ENCODE measurements at places on chromosomes 6 and 20. TPM values are rescaled to one million over a fixed set of nuclear protein-coding genes. Genes with fewer than 3 reads are reported as not detected.

DNA sequence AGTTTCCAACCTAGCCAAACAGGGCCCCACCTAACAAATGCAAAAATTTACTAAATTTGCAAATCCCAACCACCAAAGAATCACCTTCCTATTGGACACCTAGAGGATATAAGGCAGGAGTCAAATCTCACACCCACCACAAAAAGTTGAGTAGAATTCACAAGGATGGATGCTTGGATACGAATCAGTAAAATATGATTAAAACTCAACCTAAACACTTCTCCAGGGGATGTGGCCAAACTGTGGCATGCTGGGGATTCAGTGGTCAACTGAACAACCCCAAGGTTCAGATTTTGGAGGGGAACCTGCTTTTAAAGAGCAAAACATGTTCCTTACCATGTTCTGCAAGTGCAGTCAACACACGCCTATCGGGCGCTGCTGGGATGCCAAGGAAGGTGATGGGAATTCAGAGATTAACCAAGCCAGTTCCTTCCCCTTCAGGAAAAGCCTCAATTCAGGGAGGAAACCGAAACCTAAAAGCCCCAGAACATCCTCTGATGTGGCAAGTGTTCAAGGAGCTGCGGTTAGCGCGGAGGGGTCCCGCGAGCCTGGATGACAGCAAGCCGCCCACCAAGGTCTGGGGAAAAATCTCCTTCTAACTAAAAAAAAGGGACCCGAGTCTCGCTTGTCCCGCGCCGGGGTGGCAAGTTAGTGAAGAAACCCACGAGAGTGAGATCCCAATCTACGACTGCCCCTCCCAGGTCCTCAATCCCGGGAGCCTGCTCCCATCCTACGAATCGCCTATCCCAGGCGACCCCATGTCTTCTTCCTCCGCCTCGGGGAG is 902 bp downstream of the SAMHD1 start:
- peak; percentile 79 for DNase-seq

Gene TTI1
- 11.8 TPM for total RNA-seq

DNA sequence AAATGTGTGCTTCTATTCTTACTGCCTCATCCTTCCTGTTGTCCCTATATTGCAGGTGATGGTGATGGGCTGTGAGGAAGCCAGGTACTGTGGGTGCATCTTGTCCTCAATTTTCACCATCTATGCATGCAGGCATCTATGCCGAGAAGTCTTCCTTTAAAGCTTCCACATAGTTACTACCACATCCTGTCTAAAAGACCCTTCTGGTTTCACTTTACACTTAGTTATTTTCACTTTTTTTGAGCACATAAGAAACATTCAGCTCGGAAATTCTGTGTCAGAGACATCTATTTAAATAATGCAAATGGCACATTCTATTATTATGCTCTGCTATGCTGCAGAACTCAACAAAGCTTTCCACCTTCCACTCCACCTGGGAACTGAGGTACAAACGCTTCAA is 28.2 kb upstream of the FABP7 start:
- no peak for DNase-seq

GRCh38 chr6:134223796-134224420 is 94.0 kb downstream of the SGK1 start:
- no peak for DNase-seq

DNA sequence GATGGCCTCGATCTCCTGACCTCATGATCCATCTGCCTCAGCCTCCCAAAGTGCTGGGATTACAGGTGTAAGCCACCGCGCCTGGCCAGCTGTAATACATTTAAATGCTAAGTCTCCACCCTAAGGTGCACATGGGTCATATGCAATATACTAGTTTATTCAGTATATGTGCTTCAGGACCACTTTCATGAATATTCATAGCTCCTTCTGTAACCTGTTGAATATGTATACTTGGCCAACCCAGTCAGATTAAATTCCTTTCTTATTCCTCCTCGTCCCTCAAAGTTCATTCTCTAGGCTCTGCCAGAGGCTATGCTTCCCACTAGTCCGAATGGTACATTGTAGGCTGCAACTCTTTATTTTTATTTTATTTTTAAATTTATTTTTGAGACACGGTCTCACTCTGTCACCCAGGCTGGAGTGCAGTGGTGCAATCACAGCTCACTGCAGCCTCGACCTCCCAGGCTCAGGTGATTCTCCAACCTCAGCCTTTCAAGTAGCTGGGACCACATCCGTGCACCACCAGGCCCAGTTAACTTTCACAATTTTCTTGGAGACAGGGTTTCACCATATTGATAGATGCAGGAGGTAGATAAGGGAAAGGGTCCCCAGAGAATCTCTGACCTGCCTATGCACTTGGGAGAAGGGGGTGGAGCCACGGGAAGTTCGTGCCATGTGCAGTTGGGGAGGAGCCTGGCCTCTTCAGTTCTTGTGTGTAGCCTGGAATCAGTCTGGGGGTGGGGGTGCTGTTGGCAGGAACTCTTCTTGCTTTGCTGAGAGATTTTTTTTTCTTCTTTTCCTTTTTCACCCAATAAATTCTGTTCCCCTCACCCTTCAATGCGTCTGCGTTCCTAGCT is 41.3 kb upstream of the DDR1 start:
- DNase-seq = no peak

DNA sequence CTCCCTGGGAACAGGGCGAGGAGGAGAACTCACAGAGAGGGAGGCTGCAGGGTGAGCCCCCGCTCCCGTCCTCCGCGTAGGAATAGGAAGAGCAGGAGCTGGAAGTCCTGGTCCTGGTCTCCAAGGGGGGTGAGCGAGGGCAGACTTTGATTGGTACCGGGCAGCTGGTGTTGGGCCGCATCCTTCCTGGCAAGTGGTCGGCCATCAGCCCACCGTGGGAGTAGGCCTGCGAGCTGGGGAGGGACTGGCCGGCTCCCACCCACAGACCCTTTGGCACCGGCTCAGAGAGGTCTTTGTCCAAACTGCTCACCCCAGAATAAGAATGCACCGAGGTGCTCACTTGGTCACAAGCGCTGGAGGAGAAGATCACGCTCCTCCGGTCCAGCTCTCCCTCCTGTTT is 56.2 kb downstream of the GJA10 start:
- no peak for DNase-seq

Gene C20orf202
- total RNA-seq = 0.54 TPM

DNA sequence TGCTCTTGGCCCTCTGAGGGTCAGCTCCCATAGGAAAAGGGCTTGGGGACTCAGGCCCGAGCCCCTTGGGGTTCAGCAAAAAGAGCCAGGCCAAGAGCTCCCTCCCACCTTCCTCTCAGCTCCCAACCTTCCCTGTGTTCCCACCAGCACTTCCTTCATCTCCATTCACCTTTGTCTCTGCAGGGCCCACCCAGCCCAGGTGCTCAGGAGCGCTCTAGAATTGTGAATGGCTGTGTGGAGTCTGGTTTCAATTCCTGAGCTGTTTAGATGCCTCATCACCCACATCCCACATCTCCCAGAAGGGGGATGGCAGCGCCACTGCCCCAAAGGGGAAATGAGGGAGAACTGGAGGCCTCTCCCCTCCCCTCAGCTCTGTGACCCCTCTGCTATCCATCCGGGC is 7.7 kb downstream of the GRM4 start:
- DNase-seq = no peak

- DNase-seq = no peak
Observed at GRCh38 chr6:54775576-54775975, 71.0 kb upstream of the FAM83B start.

Gene HMGCLL1
- 0.29 TPM for total RNA-seq

Gene DCBLD1
- 16.8 TPM for total RNA-seq

Gene RWDD2A
- 4.7 TPM for total RNA-seq

All from aorta (tissue), 5 donors.